ENCODE measurements at places on chromosomes 11 and 22.

DNA sequence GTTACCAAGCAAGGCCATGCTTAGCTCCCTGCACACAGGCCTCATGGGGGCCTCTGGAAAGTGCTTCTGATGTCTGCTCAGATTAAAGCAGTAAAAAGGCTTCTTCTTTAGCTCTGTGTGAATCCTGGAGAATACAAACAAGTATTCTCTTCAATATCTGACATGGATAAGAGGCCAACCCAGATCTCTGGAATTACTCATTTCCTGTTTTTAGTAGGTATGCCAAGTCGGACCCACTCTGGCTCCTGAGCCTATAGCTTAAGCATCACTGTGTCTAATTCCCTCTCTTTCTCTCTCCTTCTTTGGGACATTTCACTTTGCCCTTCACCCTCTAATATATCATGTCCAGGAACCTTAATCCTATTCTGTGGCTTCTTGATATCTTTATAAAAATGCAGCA is 529.6 kb upstream of the CCDC90B start:
- DNase-seq, result no peak

- DNase-seq, result no peak
These were observed 42.4 kb upstream of the PRODH start for GRCh38 chr22:18978506-18978905.

DNA sequence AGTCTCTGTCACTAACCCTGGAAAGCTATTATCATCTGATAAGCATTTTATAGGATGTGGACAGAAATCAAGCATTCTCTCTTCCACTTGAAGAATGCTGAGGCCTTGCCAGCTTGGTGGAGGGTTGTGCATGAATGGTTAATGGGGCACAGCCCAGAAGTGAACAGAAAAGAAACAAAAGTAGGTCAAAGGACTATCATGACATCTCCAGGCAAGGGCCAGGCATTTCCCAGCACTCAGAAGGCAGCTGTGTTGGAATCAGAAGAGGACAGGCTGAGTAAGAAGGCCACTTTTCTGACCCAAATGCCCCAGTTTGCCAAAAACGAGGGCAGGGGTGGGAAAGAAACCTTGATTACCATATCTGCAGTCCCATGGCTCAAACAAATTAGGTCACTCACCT is 12.4 kb downstream of the TENM4 start:
- no peak for DNase-seq

DNA sequence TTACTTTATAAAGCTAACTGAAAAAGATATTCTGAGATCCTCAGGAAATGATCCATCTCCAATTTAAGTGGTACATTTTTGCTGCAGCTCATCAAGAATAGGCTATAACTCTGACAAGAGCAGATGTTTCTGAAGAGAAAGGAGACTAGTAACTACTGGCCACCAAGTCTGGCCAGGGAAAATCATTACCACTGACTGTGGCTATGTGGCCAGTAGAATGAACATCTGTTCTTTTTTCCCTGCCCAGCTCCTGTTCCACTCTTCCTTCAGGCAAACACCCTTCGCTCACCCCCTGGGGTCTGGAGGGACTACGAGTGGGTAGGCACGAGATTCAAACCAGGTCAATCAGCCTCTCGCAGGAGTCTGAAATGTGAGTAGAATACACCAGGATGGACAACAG is 23.9 kb downstream of the TMEM123 start:
- DNase-seq, result no peak

- DNase-seq, result no peak
These were observed 285.1 kb upstream of the CCDC90B start for GRCh38 chr11:83571302-83571701.

GRCh38 chr11:81267246-81267645 is 1466.4 kb downstream of the FAM181B start:
- no peak for DNase-seq

DNA sequence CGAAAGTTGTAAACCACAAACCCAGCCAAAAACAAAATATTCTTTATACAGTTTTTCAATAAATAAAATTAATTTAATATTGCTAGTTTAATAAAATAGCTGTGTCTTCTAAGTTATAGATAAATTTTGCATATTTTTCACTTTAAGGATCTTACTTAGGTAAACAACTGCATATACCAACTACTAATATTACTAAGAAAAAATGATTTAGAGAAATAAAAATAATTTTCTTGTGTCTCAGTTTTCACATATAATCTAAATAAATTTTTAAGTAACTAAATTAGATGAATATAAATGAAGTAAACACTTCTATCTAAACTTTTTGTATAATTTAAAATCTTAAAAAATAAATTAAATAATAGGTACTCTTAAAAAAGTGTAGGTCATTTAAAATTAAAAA is 67.1 kb upstream of the TOP3B start:
- DNase-seq, result no peak

DNA sequence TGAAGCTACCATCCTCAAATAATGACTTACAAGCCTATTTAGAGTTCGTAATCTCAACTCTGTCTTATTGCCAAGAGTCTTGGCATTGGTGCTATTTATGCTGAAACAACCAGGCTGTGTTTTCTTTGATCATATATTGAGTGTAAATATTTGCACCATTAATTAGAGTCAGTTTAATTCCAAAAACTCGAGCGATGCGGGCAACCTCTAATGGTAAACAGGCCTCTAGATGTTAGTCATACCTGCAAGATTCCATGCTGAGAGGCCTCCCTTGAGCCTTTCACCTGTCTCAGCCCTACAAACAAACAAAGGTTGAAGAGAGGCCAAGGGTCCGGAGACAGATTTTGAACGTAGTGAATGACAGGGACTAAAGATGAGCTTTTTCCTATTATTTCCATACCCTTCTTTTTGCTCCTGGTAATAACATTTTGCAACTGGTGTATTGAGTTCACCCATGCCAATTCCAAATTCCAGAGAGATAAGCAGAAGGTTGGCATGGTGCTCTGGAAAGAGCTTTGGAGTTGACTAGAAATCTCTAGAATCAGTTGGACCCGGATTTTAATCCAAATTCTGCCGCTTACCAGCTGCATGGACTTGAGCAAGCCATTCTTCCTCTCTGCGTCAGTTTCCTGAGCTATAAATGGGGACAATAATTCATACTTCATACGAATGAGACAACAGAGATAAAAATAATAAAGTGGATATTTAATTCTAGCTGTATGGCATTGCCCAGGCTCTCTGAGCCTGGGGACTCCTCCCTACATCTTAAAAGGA is 99.1 kb upstream of the ANO1 start:
- DNase-seq, result no peak

DNA sequence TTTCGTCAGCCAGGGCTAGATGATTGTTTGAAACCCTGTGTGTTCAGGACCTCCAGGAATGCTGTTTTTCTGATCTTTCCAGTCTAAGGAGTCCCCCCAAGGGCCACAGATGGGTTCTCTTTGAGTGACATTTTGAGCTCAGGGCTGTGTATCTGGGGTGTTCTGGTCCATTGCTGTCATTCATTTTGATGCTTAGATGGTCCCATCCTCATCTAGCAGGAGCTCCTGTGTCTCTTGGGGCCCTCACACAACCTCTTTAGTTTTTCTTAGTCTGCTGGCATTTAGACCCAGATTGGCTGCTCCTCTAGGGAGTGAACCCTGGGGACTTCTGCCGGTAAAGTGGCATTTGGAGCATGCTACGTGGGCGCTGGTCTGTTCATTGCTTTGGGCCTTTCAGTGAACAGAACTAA is 39.1 kb downstream of the MED15 start:
- DNase-seq, result no peak

GRCh38 chr11:113431746-113432145 is 43.5 kb downstream of the DRD2 start:
- no peak for DNase-seq

GRCh38 chr11:35549787-35550186 is 24.4 kb upstream of the PAMR1 start:
- no peak for DNase-seq

GRCh38 chr11:104852811-104853210 is 45.4 kb downstream of the CASP12 start:
- DNase-seq, result no peak

DNA sequence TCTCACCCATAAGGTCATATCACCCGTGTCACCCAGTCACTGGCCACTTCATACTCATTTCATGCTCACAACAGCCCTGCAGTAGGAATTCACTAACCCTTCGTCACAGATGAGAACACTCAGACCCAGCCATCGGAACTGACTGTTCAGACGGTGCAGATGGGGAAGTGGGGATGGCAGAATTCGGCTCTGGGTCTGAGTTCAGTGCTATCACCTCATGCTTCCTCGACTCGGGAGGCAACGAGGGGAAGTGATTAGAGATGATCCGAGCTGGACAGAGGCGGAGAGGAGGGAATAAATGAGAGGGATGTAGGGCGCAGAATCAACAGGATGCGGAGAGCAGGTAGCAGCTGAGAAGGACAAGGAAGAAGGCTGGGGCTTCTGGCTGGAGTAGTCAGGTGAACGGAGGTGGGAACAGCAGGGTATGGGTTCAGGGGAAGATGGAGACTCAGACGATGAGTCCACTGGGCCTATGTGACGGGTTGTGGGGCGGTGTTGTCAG is 4.7 kb downstream of the B3GNT6 start:
- no peak for DNase-seq

DNA sequence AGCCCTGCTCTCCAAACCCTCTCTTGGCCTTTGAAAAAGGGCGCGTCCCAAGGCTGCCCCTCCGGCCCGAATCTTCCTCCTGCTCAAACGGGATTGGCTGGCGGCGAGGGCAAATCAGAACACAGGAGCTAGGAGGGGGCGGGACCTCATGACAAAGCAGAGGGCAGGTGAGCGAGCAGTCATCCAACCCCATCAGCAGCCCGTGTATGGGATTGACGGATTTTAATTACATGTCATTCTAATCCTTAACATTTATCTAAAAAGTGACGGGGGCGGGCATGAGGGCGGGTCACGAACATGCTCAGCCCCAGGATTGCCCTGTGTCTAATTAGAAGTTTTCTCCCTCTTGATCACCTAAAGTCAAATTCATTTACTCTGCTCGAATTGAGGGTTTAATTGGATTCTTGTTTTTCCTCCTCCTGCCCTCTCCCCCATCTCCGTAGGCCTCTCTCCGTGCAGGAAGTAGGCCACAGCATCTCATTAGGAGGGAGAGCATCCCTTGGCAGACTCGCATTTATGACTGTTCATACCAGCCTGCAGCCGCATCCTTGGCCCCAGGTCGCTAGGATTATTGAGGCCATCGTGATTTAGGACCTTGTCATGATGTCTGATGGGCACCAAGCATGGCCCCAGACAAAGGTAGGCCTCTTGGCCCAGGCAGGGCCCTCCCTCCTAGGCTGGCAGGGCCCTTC is 147.1 kb downstream of the CHST1 start:
- no peak for DNase-seq

DNA sequence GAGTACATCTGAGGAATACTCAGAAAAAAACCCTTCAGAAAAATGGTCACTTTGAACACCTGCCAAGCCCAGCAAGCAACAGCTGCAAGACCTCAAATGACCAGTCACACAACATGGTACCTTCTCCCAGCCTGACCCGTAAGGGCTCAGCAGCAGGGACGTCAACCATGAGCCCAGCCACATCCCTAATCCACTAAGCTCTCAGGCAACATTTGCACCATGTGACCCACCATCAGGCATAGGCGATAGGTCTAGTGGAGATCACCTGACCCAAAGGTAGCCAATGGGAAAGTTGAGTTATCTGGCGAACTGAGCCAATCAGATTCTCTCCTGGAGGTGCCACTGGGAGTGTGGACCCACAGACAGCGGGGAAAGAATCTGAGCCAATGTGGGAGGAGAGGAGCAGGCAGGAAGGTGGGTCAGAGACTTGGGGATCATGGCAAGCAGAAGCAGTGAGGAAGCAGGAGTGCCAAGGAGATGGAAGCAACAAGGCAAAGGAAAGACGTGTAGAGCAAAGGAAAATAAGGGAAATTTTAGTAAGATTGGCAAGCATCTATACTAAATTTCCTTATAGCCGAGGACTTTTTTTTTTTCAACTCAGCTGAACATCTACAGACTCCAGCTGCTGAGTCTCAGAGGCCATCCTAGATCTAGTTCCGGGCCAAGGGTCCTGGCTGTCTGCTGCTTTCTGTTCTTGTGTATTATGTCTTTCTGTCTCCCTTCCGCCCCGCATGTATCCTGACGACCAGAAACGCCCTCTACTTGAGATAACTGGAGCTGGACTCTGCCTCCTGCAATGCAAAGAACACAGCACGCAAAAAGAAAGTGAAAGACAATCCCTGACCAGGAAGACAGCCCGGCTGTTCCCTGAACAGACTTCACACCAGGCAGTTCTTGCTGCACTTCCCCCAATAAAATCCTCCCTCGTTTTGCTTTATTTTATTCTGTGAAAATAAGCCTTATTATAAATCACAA is 11.0 kb upstream of the PLAAT2 start:
- peak; percentile 51 for DNase-seq

- DNase-seq, result no peak
These were observed 10.0 kb downstream of the OR51L1 start for GRCh38 chr11:5004424-5005274.

DNA sequence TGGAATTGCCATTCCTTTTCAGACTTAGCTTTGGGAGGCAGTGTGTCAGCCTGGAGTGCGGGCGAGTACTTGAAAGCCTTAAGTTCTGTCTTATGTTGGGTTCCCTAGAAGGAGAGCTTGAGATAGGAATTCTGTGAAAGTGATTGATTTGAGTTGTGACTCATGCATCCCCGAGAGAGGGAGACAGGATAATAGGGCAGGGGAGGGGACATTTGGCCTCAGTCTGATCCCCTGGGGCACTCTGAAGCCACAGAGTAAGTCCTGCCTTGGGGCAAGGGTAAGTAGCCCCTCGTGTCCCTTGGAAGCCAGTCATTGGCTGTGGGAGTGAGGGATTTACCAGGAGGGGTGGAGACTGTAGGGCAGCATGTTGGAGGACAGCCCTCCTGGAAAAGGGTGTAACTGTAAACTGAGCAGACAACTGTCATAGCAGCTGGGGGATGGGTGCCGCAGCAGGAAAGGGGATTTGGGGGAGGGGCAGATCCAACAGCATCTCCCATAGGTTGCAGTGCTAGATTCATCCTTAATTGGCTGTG is 44.0 kb downstream of the KIAA1671 start:
- no peak for DNase-seq

DNA sequence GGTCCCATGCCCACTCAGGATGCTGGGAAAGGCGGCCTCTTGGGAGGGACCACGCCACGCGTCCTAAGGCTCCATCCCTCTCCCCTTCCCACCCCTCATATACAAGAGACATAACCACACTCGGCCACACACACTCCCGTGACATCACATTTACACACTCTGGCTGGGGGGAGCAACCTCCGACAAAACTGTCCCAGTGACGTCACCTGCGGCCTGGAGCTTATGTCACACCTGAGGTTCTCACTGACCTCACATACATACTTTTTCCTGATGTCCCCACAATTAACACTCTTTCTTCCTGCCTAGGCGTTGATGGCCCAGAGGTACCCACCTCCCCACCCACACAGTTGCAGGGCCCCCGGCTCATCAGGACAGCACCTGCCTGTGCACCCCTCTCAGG is 1.9 kb downstream of the ELFN2 start:
- DNase-seq, result no peak

DNA sequence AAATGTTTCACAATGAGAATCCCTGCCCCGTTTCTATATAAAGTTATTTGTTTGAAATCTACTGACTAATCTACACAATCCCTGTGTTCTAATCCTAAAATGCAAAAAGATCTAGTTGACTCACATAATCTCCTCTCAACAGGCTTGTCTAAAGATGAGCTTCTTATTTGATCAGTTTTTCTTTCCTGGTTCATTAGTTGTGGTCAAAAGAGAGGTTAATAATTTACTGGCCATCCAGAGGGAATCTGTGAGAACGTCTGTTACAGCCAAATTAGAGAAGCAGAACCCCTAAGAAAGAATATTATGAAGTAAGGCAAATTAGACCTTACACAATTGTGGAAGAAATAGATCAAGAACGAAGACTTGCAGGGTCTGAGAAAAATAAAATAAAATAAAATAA is 173.7 kb upstream of the ANO3 start:
- no peak for DNase-seq
